ENCODE measurements at places on chromosomes 1 and 21.
A peak's percentile ranks its signal among the peaks of the same experiment; 100 is the strongest.

GRCh38 chr1:32040711-32041110 is 27.0 kb downstream of the KHDRBS1 start:
- no peak for DNase-seq

DNA sequence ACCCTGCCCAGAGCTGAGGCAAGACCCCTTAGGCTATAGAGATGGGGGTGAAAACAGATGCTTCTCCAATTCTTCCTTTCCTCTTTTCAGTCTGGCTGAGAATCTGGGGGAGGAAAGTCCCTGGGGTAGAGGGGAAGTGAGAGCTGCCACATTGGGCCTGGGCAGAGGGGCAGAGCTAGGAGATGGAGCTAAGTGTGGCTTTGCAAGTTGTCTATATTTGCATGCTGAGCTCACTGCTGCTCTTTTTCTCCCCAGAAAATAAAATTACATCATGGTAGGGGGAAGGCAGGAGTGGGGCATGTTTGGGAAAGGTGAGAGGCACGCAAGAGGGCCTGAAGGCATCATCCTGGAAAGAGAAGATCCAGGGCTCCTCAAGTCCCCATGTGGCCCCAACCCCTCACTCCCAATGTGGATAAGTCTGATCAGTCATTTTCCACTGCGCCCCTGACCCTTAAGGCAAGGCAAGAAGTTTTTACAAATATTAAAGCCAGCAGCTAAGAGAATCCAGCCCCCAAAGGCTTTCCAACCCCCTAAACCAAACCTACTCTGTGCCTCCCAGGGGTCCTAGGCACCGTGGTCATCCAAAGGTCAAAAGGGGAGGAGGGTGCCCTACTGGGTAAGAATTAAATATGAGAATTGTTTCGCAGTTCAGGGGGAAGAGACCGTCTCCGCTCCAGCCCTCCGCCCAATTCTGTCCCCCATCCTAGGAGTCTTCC is 500 bp upstream of the PEA15 start:
- peak; percentile 90 for DNase-seq

DNA sequence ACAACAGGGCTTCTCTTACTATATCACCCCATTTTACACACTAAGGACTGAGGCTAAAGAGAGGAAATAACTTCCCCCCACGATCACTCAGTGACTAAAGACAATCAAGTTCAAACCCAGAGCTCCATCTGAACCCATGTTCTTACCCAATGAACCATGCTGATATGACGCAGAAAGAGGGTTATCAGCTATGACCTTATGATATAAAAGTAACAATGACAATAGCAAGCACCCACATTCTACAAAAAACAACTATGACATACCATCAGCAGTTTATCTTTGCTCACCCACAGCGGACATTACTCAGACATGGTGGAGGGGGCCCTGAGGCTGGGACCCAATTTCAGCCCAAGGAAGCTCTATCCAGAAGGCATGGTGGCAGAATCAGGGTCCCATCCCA is 75.7 kb downstream of the PTPN14 start:
- DNase-seq = no peak

GRCh38 chr1:167190747-167191237 is 29.9 kb upstream of the POU2F1 start:
- no peak for DNase-seq

GRCh38 chr21:35682904-35683549 is 377.3 kb downstream of the SETD4 start:
- no peak for DNase-seq

- DNase-seq = no peak
These were observed 1.3 kb downstream of the TMEM79 start for GRCh38 chr1:156285437-156285836.

GRCh38 chr21:38959692-38960061 is 153.9 kb downstream of the ETS2 start:
- no peak for DNase-seq

DNA sequence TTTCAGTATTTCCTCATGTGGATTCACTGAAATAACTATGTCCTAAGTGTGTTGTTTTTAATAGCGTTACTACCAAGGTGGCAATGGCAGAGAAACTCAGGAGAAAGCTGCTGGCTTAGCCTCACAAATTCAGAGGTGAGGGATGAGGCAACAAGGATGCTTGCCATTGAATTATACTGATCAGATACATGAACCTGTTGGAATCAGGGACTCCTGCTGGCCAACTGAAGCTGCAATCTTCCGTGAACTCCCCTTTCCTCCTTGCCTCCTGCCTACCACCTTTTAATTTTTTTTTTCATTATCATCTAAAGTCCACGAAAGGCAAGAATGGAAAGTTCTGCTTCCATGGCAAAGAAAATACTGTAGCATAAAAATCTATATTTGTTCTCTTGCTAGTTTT is 254.7 kb downstream of the NFIA start:
- no peak for DNase-seq

DNA sequence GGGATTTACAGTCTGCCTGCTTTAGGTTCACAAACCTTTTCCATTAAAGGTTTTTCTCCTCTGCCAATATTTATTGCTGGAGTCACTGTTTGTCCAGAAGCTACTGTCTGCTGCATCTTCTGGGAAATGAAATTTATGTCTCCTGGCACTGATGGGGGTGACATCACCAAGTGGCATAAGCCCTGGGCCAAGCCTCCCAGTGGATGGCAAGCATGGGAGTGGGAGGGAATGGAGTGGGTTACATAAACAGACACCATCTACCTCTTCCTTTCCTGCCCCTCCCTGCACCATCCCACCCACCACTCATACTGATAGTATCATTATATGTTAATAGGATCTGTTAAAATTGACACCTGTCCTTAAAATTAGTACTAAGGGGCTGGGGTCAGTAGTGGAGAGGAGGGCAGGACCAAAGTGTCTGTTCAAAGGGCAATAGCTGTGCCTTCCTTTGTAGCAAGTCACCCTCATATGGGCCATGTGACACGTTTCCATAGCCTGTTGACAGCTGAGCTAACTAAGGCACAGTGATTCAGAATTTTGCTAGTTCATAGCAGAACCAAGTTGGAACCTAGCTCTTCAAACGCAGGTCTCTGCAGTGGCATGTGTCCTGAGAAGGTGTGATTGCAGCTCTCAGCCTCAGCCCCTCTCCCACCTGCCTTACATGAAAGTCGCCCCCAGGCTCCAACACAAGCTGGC is 71.0 kb downstream of the MAB21L3 start:
- DNase-seq = no peak

GRCh38 chr1:31791131-31791858 is 24.5 kb downstream of the SPOCD1 start:
- no peak for DNase-seq

- no peak for DNase-seq
These were observed 15.2 kb downstream of the LRRC71 start for GRCh38 chr1:156935505-156936128.

- no peak for DNase-seq
These were observed 163.4 kb upstream of the SGIP1 start for GRCh38 chr1:66370462-66370971.

- DNase-seq = no peak
These were observed 738 bp downstream of the CAMK1G start for GRCh38 chr1:209584231-209584672.

DNA sequence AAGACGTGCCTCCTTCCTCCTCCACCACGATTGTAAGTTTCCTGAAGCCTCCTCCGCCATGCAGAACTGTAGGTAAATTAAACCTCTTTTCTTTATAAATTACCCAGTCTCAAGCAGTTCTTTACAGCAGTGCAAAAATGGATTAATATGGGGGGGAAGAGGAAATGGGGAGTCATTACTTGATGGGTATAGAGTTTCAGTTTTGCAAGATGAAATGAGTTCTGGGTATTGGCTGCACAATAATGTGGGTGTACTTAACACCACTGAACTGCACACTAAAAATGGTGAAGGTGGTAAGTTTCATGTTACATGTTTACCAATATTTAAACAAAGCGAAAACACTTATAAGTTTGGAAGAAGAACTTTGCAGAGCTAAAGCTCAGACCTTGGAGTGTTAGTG is 24.3 kb upstream of the DISP1 start:
- no peak for DNase-seq

- no peak for DNase-seq
These were observed 19.5 kb downstream of the USP25 start for GRCh38 chr21:15749082-15749860.

DNA sequence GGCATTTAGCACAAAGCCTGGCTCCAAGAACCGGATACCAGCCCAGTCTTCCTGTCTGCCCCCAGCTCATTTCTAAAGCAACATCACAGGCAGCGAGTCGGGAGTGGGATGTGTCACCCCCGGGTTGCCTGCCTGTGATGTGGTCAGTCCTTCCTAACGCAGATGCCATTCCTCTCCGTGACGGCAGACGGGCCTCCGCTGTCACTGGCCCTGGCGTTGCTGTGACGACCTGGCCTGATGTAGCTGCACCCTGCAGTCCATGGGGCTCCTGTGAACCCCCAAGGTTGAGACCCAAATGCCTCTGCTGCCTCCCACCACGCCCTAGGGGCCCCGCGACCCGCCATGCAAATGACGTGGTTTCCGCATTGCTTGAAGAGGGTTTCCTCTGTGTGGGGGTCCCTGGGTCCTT is 12.3 kb downstream of the TNFRSF1B start:
- DNase-seq = peak; percentile 40

DNA sequence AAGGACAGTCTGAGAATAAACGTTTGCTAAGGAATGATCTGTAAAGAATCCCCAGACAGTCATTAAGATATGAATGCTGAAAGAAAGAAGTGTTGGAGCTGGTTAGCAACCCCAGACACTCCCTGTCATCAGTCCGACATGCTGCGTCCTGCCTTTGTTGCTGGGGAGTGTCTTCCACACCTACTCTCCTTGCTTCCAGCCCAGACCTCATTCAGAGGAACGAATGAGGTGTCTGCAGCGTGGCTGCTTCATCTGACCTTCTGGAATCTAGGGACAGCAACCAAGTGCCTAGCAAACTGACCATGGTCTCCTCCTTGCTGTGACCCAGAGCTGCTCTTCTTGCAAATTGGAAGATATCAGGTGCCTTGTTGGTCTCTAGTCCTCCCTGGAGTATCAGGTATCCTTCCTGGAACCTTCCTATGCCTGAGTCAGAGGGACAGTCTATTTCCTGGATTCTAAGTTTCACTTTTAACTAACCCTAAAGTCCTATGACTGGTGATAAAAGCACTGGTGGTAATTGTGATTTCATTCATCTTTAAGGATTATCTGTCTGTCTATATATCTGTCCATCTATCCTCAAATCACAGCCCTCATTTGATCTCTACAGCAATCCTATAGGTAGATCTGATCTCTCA is 45.3 kb downstream of the NFASC start:
- DNase-seq = no peak

- DNase-seq = no peak
These were observed 349.6 kb downstream of the SMYD3 start for GRCh38 chr1:246157516-246157915.

- DNase-seq = no peak
These were observed 1.6 kb downstream of the SYT2 start for GRCh38 chr1:202708456-202709275.

- no peak for DNase-seq
These were observed 17.5 kb downstream of the ASAP3 start for GRCh38 chr1:23466423-23466989.

DNA sequence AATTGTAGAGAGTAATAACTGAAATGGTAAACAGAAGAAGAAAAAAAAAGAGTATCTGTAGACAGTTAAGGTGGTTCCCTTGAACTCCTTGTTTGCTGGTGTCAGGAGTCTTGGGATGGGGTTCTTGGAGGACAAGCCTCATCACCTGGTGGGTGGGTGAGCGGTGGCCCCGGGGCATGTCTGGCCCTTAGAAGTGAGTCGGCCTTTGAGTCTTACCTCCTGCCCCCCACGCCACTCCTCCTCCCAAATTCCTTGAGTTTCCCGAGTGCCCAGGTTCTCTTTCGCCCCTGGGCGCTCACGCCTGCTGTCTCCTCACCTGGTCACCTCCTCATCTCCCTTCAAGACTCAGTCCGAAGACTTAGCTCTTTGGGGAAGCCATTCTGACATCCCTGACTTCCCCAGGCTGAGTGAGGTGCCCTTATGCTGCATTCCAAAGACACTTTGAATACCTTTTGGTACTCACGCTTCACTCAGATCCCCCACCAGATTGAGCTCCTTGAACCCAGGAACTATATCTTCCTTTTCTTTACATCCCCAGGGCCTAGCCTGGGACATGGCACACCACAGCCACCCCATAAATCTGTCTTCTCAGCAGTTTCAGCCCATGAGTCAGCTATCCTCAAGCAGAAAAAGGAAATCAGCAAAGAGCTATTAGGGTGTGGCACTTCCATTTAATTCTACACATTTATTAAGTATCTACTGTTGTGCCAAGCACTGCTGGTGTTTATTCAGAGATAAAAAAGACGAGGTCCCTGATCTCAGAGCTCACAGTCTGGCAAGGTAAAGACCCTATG is 13.5 kb upstream of the IKBKE start:
- DNase-seq = no peak

DNA sequence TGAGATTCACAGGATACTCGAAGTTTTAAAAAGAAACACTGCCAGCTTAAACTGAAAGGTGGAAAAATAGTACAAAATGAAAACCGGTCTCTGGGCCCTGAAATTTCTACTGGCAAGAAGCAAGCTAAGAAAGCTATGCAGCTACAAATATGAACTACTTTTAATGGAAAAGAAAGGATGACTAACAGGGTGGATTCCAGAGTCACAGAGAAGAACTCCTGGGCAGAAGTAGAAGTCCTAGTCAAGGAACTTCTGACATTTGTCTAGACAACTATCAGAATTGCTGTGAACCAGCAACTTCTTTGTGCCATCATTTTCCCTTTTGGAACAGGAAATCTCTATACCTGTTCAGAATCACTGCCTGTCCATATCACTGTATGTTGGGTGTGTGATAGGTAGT is 38.1 kb downstream of the CD160 start:
- DNase-seq = no peak

- DNase-seq = no peak
These were observed 9.2 kb downstream of the CLDN8 start for GRCh38 chr21:30206551-30207251.

- DNase-seq = no peak
These were observed 5.8 kb downstream of the ANXA9 start for GRCh38 chr1:150987924-150988323.

- DNase-seq = no peak
These were observed 42.1 kb downstream of the TMCO4 start for GRCh38 chr1:19757641-19758040.

DNA sequence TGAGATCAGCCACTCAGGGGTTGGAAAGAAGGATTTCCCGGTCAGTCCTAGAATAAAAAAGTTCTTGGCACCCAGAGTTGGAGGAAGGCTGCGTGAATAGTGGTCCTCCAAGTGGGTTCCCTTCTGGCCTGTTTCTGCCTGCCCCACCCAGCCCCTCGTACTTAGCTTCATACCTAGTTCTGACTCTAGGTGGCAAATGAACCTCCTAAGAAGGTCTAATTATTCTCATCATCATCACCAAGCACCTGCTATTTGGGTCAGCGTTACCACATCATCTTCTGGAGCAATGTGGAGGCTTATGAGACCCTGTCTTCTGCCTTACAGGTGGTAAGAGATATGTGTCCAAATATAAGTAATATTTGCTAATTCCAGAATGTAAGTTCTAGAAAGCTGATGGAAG is 35.9 kb upstream of the NFASC start:
- no peak for DNase-seq

GRCh38 chr1:156045076-156045475 is 8.5 kb downstream of the UBQLN4 start:
- no peak for DNase-seq

DNA sequence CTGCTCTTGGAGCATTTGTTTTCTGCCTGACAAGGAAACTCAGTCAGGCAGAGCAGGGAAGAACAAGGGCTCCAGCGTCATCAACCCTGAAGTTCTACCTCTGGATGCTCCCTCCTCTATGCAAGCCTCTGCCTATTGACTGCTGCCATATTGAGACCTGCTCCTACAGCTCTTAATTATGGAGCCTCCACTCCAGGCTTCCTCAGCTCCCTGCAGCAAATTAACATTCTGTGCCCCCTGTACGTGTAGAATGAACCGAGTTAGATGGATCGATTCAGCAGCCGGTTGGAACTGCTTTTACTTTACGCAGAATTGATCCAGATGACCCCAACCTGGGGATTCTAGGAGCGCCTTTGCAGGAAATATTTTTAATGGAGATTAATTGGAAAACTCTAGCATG is 68.7 kb downstream of the KIRREL1 start:
- DNase-seq = no peak

Data from B cell (primary cell).